ENCODE measurements at places on chromosomes 13 and 19.

GRCh38 chr13:36248700-36249099, 34.3 kb upstream of the SOHLH2 start:
- DNase-seq, result no peak

DNA sequence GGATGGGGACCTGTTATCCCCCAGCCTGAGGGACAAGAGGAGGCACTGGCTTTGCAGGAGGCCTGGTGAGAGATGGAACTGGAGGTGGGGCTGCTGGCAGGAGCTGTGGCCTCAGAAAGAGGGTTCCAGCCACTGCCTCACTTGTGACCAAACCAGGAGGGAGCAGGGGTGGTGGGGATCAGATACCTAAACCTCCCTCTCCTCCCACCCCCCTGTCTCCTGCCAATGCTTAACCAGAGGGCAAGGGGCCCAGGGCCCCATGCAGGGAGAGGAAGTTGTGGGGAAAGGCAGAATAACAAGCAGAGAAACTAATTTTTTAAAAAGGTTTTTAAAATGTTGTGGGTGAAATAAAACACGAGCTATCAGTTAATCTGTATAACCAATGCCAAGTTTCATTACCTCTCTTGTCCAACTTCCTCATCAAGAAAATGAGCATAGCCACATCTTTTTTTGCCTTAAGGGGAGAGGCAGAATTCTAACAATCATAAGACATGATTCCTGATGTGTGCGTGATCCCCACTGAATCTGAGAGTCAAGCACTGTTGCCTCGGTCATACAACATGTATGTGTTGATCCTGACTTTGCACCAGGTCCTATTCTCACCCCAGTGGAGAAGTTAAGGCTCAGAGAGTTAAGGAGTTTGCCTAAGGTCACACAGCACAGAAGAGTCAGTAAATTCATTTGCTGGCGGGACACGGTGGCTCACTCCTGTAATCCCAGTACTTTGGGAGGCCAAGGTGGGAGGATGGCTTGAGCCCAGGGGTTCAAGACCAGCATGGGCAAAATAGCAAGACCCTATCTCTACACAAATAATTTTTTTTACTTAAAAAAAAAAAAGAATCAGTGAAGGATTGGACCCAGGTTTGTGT, 12.9 kb downstream of the FXYD5 start:
- no peak for DNase-seq

DNA sequence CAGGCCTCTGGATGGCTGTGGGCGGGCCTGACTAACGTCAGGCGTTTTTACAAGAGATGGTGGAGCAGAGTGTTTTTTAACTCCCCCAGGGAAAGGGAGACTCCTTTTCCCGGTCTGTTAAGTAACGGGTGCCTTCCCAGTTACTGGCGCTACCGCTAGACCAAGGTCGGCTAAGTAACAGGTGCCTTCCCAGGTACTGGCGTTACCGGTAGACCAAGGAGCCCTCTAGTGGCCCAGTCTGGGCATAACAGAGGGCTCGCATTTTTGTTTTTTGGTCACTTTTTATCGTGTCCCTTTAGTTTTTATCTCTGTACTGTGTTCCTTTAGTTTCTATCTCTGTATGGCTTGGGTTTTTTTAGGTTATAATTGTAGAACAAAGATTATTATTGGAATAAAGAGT, 10.0 kb downstream of the ZNF383 start:
- DNase-seq, result no peak

DNA sequence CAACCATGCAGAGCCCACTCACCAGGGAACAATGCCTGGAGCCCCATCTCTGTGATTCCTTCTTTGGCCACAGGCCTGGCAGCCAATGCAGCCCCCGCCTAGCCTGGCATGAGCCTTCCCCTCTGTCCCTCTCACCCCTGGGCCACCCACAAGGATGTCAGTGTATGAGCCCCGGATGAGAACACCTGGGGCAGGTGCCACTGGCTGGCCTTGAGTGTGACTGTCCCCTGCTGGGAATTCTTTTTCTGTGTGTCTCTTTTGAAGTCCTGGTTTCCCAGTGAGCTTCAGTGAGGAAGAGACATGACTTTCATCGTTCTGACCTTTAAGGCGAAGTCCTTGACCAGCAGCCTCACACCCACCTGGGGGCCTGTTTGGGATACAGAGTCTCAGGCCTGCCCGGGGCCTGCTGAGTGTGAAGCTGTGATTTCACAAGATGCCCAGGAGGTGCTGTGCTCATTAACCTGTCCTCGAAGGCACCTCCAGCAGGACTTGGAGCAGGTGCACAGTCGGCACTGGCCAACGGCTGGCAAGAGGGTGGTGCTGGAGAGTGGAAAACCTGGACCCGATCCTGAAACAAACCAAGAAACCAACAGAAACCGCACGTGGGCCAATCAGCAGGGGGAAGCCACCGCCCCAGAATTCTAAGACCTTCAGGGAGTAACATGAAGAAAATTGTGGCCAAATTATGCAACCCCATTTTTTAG, 27.4 kb upstream of the SPACA7 start:
- no peak for DNase-seq

DNA sequence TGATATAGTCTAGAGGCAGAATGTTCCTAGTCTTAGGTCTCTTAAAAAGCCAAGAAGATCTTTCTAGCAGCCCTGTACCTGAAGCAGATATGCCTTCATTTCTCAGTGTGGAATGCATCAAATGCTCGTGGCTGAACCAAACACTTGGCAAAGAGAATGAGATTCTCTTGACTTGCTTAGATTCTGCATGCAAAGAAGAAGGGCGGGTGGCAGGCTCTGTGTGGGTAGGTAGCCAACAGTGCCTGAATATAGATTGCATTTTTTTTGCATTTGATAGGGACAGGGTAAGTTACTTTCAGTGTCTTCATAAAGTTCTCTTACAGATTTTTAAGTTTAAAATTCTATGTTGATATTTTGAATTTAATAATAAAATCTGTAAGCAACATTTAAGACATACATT, 27.3 kb downstream of the IFT88 start:
- no peak for DNase-seq

DNA sequence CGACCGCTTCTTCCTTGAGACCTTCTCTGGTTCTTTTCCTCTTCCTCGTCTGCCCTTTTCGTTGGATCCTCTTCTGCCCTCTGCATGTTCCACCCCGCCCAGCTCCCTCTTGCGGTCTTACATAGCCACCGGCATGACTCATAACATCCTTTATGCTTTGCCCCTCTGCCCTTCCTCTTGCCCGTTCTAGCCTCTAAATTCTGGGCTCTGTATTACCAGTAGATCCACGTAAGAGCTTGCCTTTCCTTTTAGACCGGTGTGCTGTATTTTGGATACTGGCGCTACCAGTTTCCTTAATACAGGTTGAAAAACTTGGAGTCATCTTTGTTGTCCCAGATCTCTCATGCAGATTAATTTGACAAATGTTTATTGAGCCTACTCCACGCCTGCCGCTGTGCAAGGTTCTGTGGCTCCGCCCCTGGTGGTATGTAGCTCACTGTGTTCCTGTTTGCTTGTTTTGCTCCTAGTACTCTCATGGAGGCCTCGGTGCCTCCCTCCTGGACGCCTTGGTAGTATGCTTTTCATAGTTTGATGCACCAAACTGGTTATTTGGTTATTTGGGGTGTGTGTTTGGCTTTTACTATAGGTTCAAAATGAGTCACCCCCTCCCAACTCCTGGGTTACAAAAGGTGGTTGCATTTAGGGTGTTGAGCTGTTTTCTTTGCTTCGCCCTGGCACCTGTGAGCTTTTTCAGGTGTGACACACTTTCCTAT, 1.7 kb downstream of the GTF3A start:
- DNase-seq, result peak; percentile 77

GRCh38 chr13:94860981-94861407, 148.6 kb upstream of the SOX21 start:
- peak; percentile 32 for DNase-seq

DNA sequence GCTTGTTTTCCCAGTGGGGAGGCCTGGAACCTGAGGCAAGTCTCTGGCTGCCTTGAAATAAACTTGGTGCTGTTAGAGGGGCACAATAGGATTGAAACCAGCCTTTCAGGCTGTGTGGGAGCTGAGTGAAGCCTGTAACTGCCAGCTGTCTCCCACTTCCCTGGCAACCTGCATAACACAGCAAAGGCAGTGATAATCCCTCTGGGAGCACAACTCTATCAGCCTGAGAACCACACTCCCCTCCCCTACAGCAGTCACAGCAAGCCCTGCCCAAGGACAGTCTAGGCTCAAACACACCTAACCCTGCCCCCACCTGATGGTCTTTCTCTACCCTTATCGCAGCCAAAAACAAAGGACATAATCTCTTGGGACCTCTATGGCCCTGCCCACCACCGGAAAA, 683.8 kb upstream of the ATXN8OS start:
- DNase-seq, result no peak

- no peak for DNase-seq
Measured at GRCh38 chr13:113470073-113470472, 16.8 kb upstream of the ADPRHL1 start.

GRCh38 chr13:61670384-61671161, 254.9 kb upstream of the PCDH20 start:
- no peak for DNase-seq

GRCh38 chr19:3096902-3097326, 2.8 kb downstream of the GNA11 start:
- DNase-seq, result no peak

DNA sequence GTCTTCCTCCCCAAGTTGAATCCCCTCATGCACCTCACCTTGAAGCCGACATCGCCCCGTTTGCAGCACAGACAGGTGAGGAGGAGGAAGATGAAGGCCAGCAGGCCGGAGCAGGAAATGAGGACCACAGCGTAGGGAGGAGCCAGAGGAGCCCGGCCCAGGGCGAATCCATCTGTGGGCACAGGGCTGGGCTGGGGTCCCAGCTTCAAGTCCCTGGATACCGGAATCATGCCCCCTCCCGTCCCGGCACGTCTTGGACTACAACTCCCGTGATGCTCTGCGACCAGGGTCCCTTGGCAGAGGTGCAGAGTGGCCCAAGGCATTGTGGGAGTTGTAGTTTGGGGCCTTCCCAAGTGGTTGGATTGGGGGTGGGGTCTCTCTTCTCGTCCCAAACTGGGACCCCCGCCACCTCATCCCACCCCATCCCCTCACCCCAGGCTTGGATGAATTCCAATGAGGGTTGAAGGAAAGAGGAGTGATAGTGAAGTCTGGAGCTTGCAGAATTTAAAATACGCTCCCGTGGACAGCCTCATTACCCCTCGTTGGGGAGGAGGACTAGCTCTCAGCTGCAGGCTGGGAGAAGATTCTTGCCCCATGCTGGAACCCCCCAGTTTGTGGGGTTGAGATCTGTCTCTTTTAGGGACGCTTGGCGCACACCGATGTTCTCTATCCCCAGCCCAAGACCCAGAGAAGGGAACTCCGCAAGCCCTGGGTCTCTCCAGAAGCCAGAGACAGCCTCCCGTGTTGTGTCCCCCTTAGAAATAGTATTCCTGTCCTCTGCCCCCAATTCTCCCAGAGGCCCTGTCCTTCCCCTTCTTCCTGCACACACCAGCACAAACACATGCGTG, 990 bp downstream of the LMTK3 start:
- peak; percentile 72 for DNase-seq

DNA sequence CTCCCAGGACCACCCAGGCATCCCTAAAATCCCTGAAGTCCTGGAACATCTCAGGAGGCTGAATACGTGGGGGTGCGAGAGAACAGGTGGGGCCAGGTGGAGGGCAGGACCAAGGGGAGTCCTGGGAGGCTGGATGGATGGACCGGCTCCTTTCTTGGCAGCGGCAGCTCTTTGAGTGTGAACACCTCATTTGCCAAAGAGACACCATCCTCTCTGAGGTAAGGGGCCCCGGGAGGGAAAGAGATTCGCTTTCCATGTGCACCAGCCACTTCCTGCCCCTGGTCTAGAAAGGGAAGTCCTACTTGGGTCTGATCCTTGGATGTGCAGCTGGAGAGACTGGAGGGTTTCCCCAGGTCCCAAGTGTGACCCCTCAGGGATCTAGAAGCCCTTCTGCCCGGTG, 16.2 kb downstream of the PTH2 start:
- no peak for DNase-seq

- DNase-seq, result no peak
Measured at GRCh38 chr13:36526897-36527296, 94.6 kb downstream of the CCNA1 start.

GRCh38 chr19:43562698-43563241, 12.6 kb downstream of the XRCC1 start:
- peak; percentile 73 for DNase-seq

DNA sequence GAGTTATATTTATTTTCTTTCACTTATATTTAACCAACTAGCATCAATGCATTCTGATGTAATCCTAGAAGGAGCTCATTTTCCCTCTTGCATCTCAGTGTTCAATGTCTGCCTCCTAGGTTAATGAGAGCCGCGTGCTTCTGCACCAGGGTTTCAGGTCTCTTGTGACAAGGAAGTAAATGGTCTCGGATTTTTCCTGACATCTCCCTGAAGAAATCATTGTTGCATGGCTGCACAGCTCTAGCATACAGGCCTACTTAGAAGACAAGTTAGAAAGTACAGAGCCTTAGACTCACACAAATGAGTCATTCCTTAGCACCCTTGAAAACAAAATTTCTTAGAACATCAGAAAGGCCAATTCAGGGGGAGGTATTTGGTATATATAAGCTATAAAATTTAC, 57.2 kb upstream of the KLF12 start:
- DNase-seq, result no peak

DNA sequence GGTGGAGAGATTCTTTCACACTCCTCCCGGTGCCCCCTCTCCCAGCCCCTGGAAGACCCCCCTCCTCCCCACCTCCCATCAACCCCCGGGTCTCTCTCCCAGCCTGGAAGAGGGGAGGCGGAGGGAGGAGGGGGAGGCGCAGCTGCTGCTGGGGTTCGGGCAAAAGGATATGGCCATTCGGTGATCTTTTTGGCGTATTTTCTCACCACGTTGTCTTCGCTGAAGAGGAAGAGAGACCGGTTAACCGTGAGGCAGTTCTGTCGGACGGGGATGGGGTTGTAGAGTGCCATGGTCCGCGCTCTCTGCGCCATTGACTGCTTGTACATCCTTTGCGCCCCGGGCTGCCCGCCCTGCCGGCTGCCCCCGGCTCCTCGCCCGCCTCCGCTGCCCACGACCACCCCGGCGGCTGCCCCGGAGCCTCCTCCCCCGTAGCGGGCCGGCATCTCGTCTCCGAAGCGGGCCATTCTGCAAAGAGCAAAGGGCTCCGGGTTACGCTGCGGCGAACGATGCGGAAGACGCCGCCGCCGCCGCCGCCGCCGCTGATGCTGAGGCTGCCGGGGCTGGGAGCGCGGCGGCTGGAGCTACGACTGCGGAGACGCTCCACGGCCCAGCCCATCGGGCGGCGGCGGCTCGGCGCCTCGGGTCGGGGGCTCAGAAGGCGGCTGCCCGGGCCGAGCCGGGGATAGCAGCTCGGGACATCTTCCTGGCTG, 363 bp downstream of the CACNA1A start:
- peak; percentile 79 for DNase-seq

All from AG20443 (cell line).